ENCODE measurements at places on chromosomes 6 and 20. TPM values are rescaled to one million over a fixed set of nuclear protein-coding genes. Genes with fewer than 3 reads are reported as not detected.

ATF6B gene
- total RNA-seq, result 11.1 TPM

APCDD1L gene
- not detected for total RNA-seq

BPIFA1 gene
- not detected for total RNA-seq

TAGAP gene
- total RNA-seq, result under 0.01 TPM

ANGPT4 gene
- not detected for total RNA-seq

CD93 gene
- total RNA-seq, result under 0.01 TPM

SEL1L2 gene
- not detected for total RNA-seq

TLDC2 gene
- 0.26 TPM for total RNA-seq

RIPPLY2 gene
- total RNA-seq, result not detected

PARD6B gene
- total RNA-seq, result 8.2 TPM

DNMT3B gene
- 0.79 TPM for total RNA-seq

MYLK4 gene
- 0.13 TPM for total RNA-seq

ZKSCAN8 gene
- total RNA-seq, result 6.4 TPM

- peak; percentile 70 for DNase-seq
Measured at GRCh38 chr6:13268913-13269518, 59.3 kb downstream of the TBC1D7 start.

GRCh38 chr20:48266571-48266970 lies 481.3 kb upstream of the SULF2 start:
- no peak for DNase-seq

DNA sequence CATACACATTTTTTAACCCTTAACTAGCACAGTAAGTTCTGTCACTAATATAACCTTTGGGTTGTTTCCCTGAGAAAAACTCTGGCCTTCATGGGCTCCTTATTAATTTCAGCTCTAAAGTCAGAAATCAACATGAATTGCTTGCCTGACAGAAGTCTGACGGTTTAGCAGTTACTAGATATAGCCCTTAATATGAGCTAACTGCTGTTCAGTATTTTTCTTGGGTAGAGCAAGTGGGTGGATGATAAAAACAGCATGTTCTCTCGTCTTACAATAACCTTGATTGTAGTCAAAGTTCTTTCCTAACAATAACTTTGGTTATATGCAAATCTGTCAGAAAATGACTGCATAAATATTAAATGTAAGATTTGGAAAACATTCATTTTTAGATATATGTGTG lies 81.0 kb downstream of the SH3BGRL2 start:
- no peak for DNase-seq

DNA sequence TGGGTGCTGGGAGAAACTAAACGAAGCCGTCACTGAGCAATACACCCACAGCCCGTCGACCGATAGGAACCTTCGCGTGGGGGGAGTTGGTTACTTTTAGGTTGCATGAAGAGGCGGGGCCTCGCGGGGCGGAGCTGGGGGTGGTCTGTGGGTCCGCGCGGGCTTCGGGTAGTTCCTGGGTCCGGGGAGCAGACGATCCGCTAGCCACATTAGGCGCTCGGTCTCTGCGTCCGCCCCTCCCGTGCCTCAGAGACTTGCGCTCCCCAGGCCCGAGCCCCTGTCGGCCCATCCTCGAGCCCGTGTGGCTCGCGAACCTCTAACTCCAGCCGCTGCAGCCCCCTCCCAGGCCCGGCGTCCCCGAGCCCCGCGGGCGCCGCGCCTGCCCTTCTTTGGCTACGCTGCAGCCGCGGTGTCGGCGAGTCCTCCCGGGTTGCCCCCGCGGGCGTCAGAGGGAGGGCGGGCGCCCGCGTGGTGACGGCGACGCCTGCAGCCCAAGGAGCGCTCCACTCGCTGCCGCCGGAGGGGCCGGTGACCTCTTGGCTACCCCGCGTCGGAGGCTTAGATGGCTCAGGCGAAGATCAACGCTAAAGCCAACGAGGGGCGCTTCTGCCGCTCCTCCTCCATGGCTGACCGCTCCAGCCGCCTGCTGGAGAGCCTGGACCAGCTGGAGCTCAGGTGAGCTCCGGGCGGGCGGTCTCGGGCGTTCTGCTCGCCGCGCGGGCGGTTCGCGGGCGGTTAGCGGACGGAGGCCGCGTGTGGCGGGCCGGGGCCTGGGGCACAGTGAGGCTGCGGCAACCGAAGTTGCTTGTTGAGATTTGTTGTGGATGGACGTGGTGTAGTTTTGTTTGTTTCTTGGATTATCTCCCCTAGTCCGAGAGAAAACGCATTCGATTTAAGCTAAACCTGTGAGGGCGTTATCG lies at the start of gene BAG2:
BAG2 (plus strand) TSS at position 191 of the 920 bp plus-strand sequence; CDS start at position 563, 372 bp downstream.
- DNase-seq, result peak; percentile 47

DNA sequence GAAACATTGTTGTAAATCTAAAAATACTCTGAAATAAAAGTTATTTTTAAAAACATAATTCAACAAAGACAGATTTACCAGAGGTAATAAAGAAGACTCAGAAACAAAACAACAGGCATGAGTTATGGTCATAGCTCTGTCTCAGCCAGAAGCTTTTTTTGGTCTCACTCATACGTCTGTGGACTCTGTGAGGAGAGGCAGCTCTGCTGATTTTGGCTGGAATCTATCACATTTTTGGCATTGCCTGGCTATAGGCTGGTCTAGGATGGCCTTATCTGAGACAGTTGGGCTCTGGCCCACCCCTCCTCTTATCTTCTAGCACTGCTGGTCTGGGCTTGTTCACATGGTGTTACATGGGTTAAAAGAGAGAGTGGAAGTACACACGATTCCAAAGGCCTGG lies 514.0 kb upstream of the BTBD3 start:
- DNase-seq, result no peak

- no peak for DNase-seq
Measured at GRCh38 chr6:141174932-141175331, 957.8 kb upstream of the GJE1 start.

DNA sequence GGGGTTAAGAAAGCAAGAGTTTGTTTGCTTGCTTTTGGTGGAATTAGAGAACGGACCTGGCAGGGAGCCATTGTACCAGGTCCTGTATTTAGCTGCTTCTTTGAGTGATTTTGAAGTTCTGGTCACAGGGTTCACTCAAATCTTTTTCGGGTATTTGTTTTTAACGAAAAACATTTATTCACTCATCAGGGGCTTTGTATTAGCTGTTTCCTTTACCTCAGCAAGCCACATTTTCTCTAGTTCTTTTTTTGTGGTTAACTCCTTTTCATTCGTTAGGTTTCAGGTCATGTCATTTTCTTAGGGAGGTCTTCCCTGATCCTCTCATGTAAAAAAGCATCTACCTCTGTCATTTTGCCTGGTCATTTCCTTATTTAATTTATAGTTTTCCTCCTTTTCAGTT lies 1502.2 kb downstream of the GRIK2 start:
- no peak for DNase-seq

- DNase-seq, result no peak
Measured at GRCh38 chr6:340991-341827, 48.9 kb downstream of the DUSP22 start.

DNA sequence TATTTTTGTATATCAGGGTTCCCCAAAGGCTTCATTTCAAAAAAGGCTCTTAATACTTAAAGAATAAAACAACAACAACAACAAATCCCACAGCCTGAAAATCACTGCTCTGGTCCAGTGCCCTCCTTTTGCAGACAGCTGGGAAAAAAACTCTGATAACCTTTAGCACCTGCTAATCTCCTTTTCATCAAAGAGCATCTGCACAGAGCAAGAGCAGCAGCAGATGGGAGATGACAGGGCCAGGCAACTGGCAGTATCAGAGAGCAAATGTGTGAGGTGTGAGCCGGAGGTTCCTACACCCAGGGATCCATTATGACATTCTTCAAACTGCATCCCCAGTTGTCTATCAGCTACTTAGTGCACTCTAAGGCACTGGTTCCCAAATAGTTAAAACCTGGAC lies 25.7 kb downstream of the TTI1 start:
- DNase-seq, result no peak

GRCh38 chr6:147604373-147604772 lies 95.9 kb downstream of the SAMD5 start:
- DNase-seq, result no peak

DNA sequence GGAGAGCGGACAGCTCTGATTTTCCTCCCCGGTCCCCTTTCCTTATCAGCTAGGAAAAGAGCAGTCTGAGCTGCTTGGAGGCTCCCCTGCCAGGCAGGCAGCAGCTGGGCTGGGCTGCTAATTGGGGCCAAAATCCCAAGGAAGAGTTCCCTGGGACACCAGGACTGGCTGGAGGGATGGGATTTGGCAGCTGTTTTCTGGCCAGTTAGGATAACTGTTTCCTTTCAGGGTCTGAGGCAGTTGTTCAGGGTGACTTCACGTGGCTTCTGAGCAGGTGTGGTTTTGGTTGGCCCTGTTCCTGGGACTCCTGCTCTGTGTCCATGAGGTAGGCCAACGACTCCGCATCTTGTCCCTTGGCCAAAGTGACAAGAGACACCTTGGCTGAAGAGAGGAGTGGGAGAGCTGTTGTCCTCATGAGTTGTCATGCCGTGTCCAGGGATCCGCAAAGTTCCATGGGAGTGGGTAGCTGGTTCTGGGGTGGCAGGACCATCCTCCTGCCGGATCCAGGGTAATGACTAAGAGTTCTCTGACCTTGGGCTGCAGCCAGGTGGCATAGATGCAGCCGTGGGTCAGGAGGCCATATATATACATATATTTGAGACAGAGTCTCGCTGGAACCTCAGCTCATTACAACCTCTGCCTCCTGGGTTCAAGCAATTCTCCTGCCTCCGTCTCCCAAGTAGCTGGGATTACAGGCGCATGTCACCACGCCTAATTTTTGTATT lies 21.2 kb downstream of the MRPS18A start:
- DNase-seq, result no peak

- no peak for DNase-seq
Measured at GRCh38 chr6:24522228-24523176, 27.7 kb downstream of the ALDH5A1 start.

- DNase-seq, result no peak
Measured at GRCh38 chr20:49612127-49612738, 44.3 kb upstream of the PTGIS start.

DNA sequence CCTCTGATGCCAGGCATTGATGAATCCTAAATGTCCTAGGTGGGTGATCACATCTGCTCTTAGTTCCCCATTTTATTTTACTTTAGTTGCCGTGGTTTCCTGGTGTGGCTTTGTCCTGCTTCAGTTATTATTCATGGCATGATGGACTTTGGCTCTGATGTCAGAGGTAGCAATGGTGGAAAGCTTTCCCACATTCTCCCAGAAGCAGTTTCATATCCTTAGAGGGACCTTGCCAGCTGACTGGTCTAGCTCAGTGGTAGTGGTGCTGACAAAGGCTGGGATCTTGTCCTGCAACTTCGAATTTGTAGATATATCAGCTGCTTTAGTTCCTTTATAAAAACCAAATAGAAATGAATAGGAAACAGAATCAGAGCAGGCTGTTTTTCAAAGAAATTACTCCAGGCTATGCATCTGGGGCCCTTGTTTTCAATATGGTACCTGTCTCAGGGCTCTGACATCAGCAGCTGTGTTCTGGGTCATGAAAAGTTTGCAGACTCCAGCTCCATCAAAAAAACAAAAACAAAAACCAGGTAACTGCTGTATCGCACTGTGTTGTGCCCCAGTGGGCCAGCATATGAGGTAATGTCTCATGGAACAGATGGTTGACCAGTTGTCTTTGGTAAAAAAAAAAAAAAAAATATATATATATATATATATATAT lies 133.7 kb downstream of the PLCB4 start:
- DNase-seq, result no peak
